Stimulated activated CD8-positive, alpha-beta memory T cell treated with anti-CD3 and anti-CD28 coated beads, Interleukin-2, amount 100 ng/mL, for 48 hours (primary cell): ENCODE measurements at places on chromosomes 16 and 17.

DNA sequence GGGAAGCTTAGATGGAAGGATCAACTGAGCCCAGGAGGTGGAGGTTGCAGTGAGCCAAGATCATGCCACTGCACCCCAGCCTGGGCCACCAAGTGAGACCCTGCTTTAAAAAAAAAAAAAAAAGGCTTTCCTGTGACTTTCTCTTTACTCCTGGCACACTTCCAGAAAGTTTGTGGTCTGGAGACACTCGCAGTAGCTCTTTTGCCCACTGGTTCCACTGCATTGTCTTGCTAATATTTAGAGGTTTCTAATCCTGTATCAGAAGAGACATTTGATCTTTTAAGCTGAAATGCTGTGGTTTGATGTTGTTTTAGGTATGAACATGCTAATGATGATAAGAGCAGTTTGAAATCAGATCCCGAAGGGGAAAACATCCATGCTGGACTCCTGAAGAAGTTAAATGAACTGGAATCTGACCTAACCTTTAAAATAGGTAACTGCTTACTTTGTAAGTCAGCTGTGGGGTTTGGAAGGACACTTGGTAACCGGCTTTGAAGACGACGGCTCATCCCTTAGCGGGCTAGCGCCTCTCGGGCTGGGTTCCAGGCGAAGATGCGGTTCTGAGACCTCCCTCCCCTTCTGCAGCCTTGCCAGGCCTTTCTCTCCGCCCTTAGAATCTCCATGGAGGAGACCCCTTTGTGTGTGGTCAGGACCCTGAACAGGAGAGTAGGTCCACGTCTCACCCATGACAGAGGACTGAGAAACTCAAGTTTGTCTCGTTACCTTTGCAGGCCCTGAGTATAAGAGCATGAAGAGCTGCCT lies 23.1 kb downstream of the NTAN1 start:
- DNase-seq: no peak

GRCh38 chr16:55508941-55509931 lies at the start of gene LPCAT2:
TSS of gene LPCAT2 (plus strand) at chr16:55509072. CDS start at chr16:55509182, 110 bp downstream.
- DNase-seq: no peak

DNA sequence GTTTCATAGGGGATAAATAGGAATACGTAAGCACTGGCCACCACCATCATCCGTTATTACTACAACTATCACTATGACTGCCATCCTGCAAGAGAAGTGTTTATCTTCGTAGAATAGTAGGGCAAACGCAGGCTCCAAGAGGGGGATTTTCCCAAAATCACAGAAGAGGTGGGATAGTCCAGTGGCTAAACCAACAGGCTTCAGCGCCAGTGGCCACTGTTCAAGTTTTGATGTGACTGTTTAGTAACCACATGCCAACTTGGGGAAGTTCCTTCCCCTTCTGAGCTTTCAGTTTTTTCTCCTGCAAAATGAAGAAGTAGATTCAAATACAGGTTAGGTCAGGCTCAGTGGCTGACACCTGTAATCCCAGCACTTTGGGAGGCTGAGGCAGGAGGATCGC lies 60.7 kb upstream of the GRIN2A start:
- no peak for DNase-seq

DNA sequence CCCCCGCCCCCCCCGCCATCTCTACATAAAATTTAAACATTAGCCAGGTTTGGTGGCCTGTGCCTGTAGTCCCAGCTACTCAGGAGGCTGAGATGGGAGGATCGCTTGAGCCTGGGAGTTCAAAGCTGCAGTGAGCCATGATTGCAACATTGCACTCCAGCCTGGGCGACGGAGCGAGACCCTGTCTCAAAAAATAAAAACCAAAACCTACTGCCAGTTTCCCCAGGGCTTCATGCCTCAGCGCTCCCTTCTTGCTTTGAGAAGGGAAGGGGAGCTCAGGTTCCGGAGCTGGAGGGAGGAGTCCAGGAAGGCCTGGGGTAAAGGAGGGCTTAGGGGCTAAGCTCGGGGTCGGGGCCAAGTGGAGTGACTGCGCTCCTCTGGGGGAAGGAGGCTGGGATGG lies 20.5 kb downstream of the PLCD3 start:
- no peak for DNase-seq

GRCh38 chr17:80253631-80254395 lies 6.8 kb upstream of the RNF213 start:
- DNase-seq: no peak

DNA sequence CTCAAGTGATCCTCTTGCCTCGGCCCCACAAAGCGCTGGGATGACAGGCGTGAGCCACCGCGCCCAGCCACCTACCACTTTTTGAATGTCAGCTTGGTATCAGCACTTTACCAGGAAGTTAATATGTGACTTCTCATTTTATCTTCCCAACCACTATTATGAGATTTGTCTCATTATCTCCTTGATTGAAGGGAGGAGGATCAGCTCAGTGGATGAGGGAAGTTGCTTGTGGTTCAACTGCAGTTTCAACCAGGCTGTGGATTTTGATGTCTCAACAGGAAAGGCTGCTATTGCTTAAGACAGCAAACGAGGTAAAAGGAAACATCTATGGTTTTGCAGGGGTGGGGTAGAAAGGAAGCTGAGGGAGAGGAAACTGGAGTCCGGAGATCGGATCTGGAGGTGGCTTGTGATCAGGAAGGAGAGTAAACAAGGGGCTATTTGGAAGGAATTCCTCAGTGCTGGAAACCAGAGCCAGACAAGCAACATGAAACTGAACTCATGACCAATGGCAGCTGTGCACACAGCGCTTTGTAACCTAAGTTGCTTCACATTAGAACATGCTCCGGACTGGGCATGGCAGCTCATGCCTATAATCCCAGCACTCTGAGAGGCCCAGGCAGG lies 180.5 kb downstream of the VPS53 start:
- DNase-seq: no peak

GRCh38 chr16:51762081-51762996 lies 611.3 kb upstream of the SALL1 start:
- DNase-seq: peak; percentile 56

DNA sequence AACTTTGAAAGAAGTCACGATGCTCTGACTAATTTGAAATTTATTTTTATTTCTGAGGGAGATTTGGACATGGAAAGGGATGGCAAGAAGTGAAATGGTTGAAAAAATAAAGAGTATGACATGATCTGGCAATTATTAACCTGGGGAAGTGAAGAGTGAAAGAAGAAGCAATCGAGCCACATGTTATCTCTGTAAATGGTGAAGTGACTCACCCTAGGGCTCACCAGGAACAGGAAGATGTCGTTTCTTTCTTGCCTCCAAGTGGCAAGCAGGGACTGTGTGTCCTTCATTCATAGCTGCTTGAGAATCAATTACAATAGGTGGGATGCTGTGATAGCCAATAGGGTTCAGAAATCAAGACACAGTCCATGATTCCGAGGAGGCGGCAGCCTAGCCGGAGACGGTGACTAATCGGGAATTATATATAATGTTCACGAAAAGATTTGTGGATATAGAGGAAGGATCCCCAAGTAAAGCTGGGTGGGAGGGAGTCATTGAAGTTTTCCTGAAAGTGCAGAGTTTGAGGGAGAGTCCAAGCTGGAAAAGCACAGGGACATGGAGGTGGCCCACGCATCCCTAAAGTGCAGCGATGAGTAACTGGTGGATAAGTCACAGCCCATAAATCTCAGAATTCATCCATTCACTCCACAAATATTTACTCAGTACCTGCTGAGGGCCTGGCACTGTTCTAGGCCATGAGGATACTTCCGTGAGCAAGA lies 18.2 kb upstream of the KRT20 start:
- DNase-seq: no peak

DNA sequence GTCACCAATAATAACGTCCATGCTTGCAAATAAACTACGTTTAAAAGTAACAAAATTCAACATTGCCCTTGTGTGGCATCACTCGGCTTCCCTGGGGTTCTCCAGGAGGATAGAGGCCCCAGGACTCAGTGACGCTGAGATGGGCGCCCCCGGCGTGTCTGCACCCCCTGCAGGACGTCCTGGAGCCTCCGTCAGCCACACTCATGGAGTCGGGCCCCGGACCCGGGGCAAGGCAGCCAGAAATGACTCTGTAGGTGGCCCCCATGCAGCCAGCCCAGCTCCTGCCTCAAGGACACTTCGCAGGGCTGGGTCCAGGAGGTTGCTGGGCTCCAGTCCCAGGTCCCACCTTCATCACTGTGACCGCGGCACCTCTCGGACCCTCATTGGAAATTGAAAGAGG lies 16.6 kb upstream of the ACSF3 start:
- no peak for DNase-seq

- DNase-seq: no peak
These were observed 25.8 kb downstream of the WSB1 start for GRCh38 chr17:27319541-27320221.

DNA sequence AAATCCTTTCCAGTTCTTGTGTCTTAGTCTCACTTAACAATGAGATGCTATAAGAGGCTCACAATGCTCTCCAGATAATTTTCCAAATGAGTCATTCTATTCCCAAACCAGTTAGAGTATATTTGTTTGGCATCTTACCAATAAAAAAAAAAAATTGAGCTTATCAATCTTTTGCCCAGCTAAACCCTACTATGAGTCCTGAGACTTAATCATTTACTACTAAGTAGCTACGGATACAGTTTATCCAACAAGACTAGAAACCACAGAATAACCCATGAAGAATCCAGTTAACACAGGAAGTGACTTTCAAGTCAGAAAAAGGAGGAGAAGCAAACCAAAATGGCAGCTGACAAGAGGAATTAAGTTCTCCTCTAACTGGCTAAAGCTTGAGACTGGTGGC lies 330.3 kb upstream of the XYLT1 start:
- DNase-seq: no peak

GRCh38 chr17:6507535-6507934 lies 48.8 kb downstream of the PITPNM3 start:
- no peak for DNase-seq

- DNase-seq: no peak
These were observed 22.2 kb downstream of the KRT23 start for GRCh38 chr17:40915199-40915661.

DNA sequence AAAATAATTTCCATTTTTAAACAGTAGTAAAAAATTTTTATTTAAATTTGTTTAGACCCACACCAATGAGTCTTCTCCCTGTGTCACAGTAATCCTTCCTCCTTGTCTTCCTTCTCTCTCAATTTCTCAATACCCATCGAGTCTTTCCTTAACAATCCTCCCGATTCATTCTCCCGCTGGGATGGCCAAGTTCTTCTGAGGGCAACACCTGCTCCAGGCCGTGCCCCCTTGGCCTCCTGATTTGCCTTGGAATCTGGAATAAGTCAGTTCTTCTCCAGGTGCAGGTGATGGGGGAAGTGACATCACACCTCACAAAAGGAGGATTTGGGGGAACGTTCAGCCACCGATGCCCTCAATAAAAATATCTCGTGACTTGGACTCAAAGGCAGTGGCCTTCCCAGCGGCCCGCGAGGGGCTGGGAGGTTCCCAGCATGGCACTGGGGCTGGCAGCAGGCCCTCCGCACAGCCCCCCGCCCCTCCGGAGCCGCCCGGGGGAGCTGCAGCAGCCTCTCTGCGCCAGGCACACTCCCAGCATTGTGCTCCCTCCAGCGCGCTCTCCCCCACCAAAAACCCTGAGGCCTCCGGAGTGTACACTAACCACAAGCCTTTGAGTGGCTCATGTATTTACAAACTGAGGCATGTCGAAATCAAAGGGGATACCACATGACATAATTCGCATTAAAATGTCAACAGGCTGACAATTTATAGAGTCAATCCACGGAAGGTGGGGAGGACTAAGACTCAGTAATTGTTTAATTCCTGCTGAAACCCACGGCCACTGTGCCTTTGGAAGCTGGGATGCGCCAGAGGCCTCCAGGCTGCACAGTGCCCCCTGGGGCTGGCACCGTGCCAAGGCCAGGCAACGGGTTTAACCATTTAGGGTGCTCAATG lies 120.5 kb downstream of the ZFHX3 start:
- no peak for DNase-seq

DNA sequence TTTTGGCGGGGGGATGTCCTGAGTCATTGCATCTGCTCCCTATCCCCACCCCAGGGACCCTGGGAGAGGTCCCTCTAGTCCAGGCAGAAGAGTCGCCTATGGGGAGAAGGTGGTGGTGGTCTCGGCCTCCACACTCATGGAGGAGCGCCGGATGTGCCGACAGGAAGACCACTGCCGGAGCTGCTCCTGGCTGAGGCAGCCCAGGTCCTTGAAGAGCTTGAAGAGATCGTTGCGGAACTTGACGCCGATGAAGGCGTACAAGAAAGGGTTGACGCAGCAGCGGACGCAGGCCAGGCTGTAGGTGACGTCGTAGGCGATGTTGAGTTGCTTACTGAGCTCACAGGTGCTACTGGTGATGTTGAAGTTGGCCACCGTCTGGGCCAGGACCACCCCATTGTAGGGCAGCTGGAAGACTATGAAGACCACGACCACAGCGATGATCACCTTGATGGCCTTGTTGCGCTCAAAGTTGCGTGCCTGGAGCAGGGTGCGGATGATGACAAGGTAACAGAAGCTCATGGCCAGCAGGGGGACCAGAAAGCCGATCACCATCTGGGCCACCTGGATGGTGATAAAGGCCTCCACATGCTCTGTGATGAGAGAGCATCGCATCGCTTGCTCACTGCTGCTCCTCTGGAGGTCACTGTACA lies 10.5 kb downstream of the CCR7 start:
- DNase-seq: no peak

GRCh38 chr16:70695331-70696070 lies 9.6 kb upstream of the MTSS2 start:
- no peak for DNase-seq

- no peak for DNase-seq
These were observed 29.0 kb downstream of the PLCD3 start for GRCh38 chr17:45103269-45103795.

GRCh38 chr17:50638606-50638965 lies 3.9 kb downstream of the ABCC3 start:
- DNase-seq: no peak

GRCh38 chr17:32519228-32520103 lies 32.7 kb downstream of the CDK5R1 start:
- DNase-seq: no peak

DNA sequence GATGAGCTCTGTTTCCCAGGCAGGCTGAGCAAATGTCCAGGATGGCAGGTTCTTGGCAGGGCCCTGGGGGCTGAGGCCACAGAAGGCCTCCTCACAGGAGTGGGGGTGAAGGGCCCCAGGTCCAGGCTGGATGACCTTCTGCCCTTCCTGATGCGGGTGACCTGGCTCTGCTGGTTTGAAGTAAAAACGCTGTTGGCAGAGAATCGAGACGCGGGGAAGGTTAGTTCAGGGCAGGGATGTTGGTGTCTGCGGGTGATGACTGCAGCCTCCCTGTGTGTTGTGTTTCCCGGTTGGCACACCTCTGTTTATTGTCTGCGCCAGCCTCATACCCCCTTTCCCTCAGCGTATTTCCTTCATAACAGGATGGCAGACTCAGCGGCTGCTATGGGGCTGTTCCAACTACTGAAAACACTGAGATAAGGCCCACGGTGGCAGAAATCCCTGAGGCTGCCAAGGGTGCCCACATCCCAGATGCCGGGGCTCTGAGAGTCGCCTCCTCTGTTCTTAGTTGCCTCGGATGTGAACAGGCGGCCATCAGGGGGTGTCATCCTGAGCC lies 104.6 kb downstream of the METRNL start:
- DNase-seq: no peak

- no peak for DNase-seq
These were observed 91.3 kb downstream of the TBC1D16 start for GRCh38 chr17:79944251-79944812.

DNA sequence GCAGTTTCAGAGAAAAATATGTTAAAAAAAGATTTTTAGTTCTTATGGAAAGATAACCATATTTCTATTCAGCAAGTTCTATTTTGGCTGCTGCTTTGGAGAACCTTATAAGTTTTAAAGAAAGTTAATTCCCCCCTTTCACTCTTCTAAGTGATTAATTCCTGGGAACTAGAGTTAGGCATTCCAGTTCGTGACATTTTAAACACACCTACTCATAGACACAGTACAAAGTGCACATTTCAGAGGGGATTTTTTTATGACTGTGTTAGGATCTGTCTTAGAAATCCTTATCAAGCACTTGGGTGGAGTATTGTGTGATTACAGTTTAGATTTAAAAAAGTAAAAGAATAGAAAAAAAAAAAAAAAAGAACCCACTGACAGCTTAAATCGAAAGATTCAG lies 3.5 kb upstream of the CDH11 start:
- DNase-seq: no peak
